Hypothalamus (tissue), 51 donors: ENCODE measurements at places on chromosomes 5 and 9.

GRCh38 chr5:14351845-14352712 is 208.9 kb downstream of the TRIO start:
- peak; percentile 75 for DNase-seq

- DNase-seq, result no peak
These were observed at the start of gene GZMA for GRCh38 chr5:55102348-55102747. GZMA (plus strand) TSS chr5:55102646; CDS start chr5:55102683, 37 bp downstream.

DNA sequence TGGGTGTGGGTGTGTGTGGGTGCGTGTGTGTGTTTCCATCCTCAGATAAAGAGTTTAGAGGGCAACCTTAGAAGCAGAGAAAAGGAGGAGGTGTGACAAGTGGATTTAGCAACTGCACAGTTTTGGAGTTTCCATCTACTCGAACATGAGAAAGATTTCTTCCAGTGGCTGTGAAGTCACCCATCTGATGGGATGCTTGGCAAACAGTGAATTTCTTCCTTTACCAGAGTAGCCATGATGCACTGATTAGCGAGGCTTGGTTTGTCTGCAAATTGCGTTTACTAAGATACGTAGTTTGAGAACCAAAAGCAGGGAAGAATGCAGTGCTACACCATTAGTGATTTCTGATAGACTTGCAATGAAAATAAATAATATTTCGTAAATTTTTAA is 791 bp upstream of the STARD4 start:
- no peak for DNase-seq

GRCh38 chr9:93096131-93096802 is at the start of gene CARD19:
CARD19 (plus strand) TSS chr9:93096217; CDS start chr9:93096346, 129 bp downstream.
- no peak for DNase-seq

DNA sequence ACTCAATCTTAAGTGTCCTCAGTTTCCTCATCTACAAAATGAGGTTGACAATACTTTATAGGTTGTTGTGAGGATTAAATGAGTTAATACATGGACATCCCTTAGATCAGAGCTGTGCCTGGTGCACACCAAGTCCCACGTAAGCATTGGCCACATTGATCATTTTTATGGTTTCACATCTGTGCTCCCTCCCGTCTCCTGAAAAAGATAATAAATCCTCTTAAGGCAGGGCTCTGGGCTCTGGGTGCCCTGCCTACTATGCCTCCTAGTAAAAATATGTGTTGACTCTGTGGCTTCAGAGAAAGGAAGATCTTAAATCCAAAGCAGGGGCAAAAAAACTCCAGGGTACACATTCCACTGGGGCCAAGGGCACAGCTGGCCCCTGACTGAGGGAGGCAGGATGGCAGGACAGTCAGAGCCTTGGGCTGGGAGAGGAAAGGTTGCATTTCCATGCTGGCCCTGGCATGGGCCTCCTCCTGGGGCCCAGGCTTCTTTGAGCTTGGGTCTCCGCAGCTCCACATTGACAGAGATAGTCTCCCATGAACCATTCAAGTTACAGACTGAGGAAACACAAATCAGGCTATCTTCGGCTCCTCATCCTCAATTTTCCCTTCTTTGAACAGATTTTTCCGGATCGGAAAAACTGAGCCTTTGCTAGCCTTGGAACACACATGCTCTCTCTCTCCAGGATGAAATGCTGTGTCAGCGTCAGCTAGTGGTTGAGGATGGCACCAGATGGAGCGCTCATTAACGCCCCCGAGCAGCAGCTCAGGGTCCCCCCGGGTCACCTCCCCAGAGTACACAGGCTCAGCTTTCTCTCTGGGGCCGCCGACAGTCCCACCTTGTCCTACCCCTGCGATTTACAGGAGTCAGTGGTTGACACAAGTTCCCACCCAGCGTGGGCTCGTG is 22.4 kb upstream of the KIF12 start:
- no peak for DNase-seq

DNA sequence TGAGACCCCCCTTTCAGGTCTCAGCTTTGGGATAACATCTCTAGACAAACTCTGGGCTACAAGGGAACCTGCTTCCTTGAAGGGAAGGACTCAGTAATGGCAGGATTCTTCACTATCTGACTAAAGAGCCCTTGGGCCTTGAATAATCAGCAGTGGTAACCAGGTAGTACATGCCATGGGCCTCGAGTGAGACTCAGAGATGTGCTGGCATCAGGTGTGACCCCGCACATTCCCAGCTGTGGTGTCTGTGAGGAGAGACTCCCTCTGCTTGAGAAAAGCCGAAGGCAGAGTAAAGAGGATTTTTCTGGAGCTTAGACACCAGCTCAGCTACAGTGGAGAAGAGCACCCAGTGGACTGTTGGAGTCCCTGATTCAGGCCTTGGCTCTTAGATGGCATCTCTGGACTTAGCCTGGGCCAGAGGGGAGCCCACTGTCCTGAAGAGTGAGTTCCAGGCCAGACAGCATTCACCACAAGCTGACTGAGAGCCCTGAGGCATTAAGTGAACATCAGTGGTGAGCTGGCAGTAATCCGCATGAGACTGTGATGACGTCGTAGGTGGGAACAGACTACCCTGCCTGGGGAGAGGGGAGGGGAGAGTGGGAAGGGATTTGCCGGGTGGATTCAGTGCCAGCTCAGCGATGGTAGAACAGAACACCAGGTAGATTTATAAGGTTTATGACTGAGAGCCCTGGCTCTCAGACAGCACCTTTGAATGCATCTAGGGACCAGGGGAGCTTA is 5.3 kb upstream of the ZNF782 start:
- no peak for DNase-seq

DNA sequence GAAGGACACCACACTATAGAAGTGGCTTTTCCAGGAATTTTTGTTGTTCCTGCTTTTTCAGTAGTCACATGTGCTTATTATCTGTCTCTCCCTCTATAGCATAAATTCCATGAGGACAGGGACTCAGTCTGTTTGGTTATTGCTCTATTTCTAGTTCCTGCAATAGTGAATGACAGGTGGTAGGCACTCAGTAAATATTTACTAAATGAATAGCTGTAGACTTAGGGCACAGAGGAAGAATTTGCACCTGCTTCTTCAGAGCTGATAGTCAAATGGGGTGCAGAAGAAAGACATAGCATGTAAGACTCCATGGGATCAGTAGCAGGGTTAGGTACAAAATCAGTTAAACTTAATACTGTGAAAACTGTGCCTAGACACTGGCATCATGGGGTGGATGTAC is 580.2 kb downstream of the CCDC171 start:
- DNase-seq, result no peak

- DNase-seq, result no peak
These were observed 1.1 kb upstream of the ICE1 start for GRCh38 chr5:5421149-5421960.

DNA sequence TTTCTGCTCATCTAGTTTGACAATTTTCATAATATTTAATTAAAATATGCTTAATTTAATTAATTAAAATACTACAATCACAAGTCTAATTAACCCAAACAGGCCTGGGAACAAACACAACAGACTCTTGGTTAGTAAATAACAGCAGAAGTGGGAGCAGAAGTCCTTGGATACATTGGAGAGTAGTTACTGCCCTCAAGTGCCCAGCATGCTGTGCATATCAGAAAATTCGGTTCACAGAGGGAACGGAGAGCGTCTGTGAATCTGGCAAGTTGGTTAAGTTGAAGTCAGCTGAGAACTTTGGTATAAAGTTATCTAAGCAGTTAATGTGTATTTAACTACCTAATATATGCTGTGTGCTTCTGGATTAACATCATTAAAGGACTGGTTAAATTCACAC is 87.0 kb upstream of the ATG10 start:
- no peak for DNase-seq

- DNase-seq, result no peak
These were observed 28.1 kb downstream of the GPX3 start for GRCh38 chr5:151048526-151048925.

DNA sequence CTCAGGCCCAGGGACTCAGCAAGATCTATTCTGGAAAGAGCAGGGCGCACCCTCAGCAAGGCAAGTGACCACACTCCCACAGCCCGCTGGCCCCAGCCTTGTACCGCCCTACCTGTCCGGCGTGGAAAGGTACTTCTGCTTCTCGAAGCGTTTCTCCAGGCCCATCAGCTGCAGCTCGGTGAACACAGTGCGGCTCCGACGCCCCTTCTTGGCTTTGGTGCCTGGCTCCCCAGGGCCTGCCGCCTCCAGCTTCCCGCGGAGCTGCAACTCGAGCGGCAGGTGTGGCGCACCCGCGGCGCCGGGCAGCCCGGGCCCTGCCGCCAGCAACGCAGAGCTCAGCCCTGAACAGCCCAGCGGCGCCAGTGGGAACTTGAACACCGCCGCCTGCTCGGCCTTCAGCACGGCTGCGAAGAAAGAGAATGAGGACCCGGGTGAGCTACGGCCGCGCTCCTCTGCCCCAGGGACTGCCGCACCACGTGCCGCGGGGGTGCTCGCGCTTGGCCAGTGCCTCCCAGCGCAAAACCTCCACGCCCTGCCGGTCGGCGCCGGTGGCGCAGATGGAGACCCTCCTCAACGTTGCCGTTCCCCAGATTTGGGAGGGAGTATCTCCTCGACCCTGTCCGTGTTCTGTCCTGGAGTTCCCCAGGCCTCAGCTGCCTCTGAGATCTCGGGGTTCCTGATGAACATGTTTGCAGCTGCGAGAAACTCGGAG is 2.2 kb downstream of the BARX1 start:
- no peak for DNase-seq

DNA sequence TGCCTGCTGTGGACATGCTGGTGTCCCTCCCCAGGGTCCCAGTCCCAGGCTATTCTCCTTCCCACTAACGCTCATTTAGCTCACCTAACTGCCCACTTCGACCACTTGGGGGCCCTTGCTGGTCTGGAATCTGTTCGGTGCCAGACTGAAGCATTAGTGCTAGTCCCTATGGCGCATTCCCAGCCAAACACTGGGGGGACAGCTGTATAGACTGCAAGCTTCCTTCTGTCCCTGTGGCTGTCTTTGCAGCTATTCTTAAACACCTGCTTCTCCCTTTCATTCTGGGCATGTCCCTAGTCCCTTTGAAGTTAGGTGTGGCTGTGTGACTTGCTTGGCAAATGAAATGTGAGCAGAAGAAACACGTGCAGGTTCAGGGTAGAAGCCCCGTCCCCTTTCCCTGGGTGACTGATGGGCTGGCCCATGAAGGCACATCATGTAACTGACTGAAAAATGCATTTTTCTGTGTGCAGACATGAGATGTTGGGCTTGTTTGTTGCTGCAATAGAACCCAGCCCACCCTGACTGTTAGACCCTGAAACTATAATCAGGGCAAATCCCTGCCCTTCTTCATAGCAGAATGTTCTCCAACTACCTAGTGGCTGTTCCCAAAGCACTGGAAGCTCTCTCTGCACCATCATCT is 134.4 kb downstream of the BARX1 start:
- DNase-seq, result no peak

DNA sequence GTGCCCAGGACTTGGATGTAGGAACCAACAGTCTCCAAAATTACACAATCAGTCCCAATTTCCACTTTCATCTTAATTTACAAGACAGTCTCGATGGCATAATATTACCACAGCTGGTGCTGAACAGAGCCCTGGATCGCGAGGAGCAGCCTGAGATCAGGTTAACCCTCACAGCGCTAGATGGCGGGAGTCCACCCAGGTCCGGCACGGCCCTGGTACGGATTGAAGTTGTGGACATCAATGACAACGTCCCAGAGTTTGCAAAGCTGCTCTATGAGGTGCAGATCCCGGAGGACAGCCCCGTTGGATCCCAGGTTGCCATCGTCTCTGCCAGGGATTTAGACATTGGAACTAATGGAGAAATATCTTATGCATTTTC is 837 bp downstream of the PCDHB2 start:
- no peak for DNase-seq

DNA sequence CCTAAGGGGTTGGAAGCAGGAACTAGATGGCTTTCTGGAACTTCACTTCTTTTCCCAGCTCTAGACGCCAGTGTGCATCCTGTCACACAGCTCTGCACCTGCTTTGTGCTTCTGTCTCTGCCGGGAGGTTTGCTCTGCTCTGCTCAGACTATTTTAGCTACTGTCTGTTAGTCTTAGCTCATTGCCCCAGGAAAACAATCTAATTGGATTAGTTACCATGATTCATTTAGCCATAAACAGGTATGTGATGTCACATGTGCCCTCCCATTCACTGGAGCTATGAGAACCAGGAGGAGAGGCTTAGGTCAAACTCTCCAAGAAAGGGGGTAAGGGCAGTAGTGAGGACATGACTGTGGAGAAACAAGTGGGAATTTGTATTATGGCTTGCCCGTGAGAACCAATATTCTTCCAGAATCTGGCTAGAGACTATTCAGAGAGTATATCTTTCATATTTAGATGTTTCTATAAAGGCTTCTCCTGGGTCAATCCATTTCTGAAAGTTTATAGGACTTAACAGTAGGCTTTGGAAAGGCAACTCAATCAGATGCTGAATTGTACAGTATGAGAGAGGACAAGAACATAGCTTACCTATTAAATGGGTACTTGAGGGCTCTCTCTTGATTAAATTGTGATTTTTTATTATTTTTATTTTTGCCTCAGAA is 22.4 kb upstream of the NREP start:
- no peak for DNase-seq

- no peak for DNase-seq
These were observed 147.8 kb downstream of the CACNA1B start for GRCh38 chr9:138025417-138025816.

DNA sequence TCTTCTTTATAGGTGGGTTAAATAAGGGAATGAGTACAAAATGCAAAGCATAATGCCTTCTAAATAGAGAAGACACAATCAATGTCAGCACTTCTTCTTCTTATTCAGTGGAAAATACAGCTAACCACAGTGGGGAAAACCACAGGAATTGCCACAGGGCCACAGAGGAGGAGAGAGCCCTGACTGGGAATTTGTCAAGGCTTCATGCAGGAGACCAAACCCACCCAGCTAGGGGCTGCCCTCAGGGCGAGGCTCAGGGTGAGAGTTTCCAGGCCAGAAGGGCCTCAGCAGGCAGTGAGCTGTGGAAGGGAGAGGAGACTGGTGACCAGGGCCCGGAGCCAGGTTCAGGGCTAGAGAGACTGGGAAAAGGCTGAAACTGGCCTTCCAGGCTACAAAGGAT is 279.1 kb downstream of the MSX2 start:
- no peak for DNase-seq

GRCh38 chr5:167905919-167906853 is 385.3 kb upstream of the WWC1 start:
- no peak for DNase-seq

DNA sequence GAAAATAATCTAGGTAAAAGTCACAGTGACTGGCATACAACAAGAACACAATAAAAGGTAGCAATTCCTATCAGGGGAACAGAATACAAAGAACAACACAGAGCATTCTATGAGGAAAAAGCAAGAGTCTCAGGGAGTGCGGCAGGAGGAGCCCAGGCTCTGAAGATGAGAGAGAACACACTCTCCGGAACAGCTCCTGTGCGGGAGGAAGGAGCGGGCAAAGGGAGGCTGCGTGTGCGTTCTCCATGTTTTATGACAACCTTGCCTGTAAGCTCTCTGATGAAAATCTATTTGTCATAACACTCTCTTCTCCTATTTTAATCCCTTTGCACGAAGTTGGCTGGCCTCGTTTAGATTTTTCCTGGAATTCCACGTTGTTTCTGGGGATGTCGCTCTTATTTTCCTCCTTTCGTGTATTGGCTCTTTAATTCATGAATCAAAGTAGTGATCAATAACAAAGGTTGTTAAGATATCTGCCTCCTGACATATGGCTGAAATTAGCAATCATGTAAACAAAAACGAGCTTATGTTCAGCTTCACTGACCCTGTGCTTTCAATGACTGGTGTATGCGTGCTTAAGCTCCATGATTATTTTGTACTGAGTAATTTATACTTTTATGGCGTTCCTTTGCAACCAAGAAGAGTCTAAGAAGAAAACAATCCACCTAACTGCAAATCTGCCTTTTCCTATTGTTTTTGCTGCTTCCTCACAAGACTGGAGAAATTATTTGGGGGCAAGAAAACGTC is 109.5 kb downstream of the MYO10 start:
- DNase-seq, result no peak
